ENCODE measurements at places on chromosomes 11 and 22.

GRCh38 chr22:29587938-29588699 is 7.2 kb upstream of the NIPSNAP1 start:
- DNase-seq = no peak

GRCh38 chr11:129423426-129423825 is 47.8 kb downstream of the BARX2 start:
- no peak for DNase-seq

- no peak for DNase-seq
Observed at GRCh38 chr11:5592615-5593014, 3.8 kb upstream of the TRIM6 start.

DNA sequence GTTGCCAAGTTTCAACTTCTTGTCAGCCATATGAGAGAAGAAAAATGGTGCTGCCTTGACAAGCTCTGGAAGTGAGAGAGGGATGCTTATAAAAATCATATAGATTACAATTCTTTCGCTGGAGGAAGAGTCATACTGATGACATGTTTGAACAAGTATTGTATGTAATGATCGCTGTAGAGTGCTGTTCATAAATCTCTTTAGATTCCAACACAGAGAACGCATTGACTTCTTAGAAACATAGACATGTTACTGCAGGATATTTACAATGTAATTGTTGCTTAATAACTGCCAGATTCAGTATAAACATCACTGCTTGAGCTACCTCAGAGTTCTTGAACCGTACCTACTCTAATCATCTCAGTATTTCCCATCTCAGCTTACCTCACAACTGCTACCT is 571.6 kb downstream of the LUZP2 start:
- no peak for DNase-seq

DNA sequence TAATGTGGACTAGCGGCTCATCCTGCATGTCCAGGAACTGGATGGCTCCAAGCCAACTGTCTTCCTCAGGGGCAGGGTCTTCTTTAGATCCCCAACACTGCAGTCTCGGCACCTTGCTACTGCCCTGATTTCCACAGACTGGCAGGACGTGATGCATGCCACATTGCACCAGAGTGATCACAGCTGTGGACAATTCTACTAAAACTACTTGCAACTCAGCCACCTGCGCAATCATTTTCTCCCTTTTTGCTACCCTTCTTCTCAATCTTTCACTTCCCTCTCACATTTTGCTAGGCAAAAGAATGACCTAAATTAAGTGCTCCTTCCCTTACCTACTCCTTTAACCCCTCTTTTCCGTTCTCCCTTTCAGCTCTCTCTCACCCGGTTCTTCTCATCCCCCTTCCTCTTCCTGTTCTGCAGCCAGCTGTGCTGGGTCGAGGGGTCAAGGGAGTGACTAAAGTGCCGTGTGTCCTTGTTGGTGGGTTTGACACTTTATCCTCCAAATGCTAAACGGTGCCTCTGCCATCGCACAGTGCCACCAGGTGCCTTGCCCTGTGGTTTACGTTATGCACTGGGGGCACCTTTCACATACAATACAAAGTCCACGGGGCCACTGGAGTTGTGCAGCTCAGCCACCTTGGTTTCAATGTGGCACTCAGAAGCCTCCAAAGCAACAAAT is 11.5 kb upstream of the PEX26 start:
- DNase-seq = no peak

DNA sequence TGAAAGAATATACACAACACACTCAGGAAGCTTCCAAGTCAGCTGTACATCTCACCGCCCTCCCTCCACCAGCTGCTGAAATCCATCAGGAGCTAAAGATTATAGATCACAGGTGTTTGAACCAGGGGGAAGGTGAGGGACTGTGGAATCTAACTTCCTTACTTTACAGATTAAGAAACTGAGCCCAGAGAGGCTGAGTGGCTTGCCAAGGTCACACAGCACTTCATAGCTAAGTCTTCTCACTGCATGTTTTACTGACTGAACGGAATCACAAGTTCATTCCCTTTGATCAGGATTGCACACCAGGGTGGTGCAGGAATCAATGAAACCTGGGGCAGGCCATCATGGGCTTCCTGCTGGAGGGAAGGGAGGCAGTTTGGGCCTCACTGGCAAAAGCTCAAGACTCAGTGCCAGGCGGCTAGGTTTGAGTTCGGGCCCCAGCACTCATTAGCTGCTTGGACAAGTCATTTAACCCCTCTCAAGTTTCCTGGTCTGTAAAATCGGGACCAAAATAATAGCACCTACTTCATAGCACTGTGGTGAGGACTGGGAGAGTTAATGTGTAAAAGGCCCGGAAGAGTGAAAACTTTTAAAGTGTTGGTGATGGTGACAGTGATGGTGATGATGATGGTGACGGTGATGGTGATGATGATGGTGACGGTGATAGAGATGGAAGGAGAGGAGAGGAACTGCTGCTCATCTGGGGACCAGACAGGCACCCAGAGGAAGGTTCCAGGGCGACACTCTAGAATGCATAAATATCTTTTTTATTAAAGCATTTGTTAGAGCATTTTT is 8.2 kb downstream of the CD5 start:
- DNase-seq = peak; percentile 53

- DNase-seq = no peak
Observed at GRCh38 chr22:29631725-29632124, 28.3 kb downstream of the NF2 start.

DNA sequence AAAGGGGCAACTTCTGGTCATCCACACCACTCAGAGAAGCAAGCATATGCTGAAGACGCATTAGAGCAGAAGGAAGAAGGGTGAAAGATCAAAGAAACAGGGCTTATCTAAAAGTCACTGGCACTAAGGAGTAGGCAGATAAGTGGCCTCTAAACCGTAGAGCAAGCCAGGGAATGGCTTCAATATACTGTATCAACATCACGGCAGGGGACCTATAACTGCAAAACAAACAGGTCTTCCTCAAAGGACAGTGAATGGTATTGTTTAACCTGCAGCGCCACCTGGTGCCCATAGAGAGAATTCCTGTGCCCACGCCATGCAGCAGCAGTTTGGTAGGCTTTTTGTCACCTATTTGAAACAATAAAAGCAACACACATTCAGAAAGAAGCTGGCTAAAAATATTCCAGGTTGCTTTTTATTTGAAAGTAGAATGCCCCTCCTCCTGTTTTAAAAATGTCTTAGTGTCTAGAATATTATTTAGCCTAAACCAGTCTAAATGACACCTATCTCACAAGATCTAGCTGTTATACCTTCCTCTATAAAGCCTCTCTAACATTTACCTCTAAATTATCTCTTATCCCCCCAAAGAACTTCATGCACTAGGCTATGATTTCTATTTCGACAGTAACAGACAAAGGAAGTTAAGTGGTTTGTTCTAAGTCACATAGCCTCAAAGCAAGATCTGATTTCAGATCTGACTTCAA is 21.8 kb downstream of the SNX19 start:
- DNase-seq = peak; percentile 70

DNA sequence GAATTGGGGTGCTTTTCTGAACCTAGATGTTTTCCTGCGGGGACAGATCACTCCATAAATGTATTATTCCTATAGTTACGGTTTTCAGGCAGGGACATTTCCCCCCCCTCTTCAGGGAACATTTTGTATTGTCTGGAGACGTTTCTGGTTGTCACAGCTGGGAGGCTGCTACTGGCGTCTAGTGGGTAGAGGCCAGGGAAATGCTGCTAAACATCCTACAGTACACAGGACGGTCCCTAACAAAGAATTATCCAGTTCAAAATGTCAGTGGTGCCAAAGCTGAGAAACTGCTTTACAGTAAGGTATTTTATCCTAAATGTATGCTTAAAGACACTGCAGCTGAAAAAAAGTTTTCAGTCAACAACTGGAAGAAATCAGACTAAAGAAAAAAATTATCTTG is 19.4 kb downstream of the PIWIL4 start:
- DNase-seq = no peak

DNA sequence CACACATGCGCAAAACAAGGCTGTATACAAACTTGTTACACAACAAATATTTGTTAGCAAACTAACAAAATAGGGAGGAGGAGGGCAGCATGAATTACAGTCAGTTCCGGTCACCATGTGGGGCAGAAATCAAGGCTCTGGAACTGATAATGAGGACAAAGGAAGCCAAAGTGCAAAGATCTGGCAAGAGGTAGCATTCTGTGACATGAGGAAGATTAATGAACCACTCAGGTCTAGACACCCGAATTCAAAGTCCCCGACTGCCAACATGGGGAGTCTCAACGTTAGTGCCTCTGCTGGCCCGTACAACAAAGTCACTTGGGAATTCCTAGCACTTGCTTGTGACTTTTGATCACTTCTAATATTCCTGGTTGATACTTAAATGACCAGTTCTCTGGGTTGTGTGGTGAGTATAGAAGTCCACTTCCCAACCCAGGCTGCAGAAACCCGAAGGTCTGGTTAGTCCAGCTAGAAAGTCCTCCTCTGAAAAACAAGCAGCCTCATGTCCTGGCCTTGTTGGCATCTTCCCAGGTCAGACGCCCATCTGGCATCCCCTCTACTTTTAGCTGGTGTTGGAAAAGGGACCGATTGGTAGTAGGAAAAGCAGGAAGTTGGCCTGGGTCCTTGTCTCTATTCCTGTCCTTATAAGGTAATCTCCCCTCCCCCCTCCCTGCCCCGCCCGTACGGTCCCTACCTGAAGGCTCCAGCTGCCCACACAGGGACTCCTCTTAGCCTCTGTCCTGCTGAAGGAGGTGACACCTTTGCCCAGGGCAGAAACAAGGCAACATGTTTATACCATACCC is 1.6 kb downstream of the SUN2 start:
- DNase-seq = no peak

DNA sequence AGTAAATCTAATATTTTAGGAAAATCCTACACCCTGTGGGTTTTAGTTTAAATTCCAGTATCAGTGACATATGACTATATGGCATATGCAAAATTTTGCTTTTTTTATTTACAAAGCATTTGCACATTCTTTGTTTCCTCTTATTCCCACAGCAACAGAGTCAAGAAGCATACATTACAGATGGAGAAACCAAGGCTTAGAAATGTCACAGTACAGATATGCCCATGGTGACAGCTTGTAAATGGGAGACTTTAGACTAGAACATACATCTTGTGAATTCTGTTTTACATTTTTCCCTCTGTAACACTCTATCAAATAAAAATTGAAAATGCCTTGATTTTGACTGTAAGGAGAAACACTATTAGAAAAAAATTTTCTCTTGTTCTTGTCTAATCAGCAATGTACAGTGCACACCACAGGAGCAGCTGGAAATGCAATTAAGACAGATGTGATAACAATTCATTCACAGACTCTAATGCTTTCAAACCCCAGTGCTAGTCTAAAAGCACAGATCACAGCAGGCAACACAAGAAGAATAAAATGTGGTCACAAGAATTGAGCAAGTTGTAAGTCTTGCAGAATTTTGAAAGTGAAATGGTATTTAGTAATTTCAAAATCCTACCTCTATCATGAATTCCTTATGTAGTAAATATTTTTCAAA is 375.9 kb downstream of the LUZP2 start:
- no peak for DNase-seq

GRCh38 chr22:38710351-38710750 is 4.6 kb downstream of the GTPBP1 start:
- DNase-seq = no peak

- DNase-seq = no peak
Observed at GRCh38 chr22:48261706-48262105, 1499.3 kb downstream of the TBC1D22A start.

DNA sequence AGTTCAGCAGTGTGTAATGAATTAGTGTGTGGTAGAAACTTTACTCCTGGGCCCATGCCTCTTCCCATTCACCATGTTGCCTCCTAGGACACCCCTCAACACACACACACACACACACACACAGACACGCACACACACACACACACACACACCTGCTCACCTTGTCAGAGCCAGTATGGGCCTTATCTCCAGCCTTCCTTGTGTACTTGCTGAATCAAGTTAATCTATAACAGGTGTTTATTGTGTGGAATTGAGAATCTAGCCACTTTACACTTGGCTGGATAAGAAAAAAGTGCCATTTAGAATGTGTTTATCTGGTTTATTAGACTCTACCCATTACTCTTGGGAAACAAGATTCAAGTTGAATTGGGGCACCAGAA is 14.5 kb upstream of the ZDHHC13 start:
- DNase-seq = no peak

GRCh38 chr11:75939992-75940391 is 125.0 kb downstream of the UVRAG start:
- no peak for DNase-seq

DNA sequence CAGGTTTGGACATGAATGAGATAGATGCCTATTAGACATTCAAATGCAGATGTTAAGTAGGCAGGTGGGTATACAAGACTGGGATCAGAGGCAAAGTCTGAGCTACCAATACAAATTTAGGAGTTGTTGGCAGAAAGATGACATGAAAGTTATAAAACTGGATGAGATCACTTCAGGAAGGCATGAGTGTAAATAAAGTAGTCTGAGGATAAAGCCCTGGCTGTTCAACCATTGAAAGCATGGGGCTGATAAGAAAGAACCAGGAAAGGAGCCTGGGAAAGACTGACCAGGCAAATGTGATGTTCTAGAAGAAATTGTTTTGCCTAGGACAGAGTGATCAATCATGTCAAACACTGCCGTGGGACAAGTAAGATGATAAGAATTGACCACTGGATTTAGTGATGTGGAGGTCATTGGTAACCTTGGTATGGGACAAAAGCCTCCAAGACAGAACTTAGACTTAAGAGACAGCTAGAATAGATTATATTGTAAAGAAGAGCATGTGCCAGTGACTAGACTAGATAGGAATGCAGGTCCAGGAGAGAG is 98.5 kb downstream of the EHF start:
- no peak for DNase-seq

- no peak for DNase-seq
Observed at GRCh38 chr11:20066013-20066782, 94.1 kb downstream of the DBX1 start.

DNA sequence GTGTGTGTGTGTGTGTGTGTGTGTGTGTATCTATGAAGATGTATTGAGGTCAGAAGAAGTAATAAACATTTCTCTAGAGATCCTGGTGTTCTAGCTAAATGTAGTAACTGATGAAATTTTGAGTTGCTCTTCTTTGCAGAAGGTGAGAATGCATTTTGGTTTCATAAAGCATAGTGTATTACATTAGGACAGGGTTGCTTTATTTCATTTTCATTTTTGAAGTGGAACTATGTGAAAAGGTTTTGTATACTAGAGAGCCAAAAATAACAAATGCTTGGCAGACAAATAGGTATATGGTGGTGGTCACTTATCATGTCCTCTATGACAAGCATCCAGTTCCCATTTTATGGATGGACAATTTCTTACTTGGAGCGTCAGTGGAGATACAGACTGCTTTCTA is 99.0 kb downstream of the CASP12 start:
- peak; percentile 11 for DNase-seq
